ENCODE measurements at places on chromosomes 1 and 21. TPM values are rescaled to one million over a fixed set of nuclear protein-coding genes. Genes with fewer than 3 reads are reported as not detected.

NHLH1 gene
- not detected for total RNA-seq

AMPD1 gene
- total RNA-seq = not detected

RGS8 gene
- total RNA-seq = not detected

GLIS1 gene
- 1.6 TPM for total RNA-seq

TMEM82 gene
- total RNA-seq = not detected

MAEL gene
- not detected for total RNA-seq

BSND gene
- not detected for total RNA-seq

LCA5L gene
- total RNA-seq = 0.65 TPM

APOBEC4 gene
- total RNA-seq = not detected

LCE3D gene
- not detected for total RNA-seq

KRTAP12-2 gene
- not detected for total RNA-seq

RAVER2 gene
- 7.2 TPM for total RNA-seq

CD1E gene
- not detected for total RNA-seq

ROR1 gene
- 18.8 TPM for total RNA-seq

NTPCR gene
- 29.4 TPM for total RNA-seq

TTC39A gene
- total RNA-seq = 0.25 TPM

CDKN2C gene
- 15.3 TPM for total RNA-seq

SARS1 gene
- total RNA-seq = 321 TPM

TSTD1 gene
- total RNA-seq = not detected

MAP10 gene
- total RNA-seq = 1.5 TPM

ZNF496 gene
- 60.7 TPM for total RNA-seq

SAMD13 gene
- total RNA-seq = 1.4 TPM

TEKT2 gene
- total RNA-seq = 2.1 TPM

SPRR2E gene
- total RNA-seq = not detected

LENEP gene
- not detected for total RNA-seq

OR14K1 gene
- total RNA-seq = not detected

CHI3L2 gene
- total RNA-seq = 10.5 TPM

GPR25 gene
- not detected for total RNA-seq

GBP5 gene
- total RNA-seq = not detected

AIM2 gene
- total RNA-seq = not detected

OR2L5 gene
- not detected for total RNA-seq

C1orf87 gene
- total RNA-seq = not detected

TMEM50A gene
- total RNA-seq = 206 TPM

CAP1 gene
- 376 TPM for total RNA-seq

MATN1 gene
- total RNA-seq = 0.25 TPM

KLHDC9 gene
- total RNA-seq = 1.8 TPM

FUBP1 gene
- total RNA-seq = 32.4 TPM

OR2L3 gene
- not detected for total RNA-seq

TNFRSF8 gene
- total RNA-seq = 0.09 TPM

Data from fibroblast of the aortic adventitia (primary cell).